Tongue (tissue), 3 donors: ENCODE measurements at places on chromosomes 4 and X. TPM values are rescaled to one million over a fixed set of nuclear protein-coding genes. Genes with fewer than 3 reads are reported as not detected.

GRCh38 chr4:9963328-9963727 lies 58.0 kb downstream of the SLC2A9 start:
- DNase-seq = no peak

Gene DSPP
- not detected for total RNA-seq

DNA sequence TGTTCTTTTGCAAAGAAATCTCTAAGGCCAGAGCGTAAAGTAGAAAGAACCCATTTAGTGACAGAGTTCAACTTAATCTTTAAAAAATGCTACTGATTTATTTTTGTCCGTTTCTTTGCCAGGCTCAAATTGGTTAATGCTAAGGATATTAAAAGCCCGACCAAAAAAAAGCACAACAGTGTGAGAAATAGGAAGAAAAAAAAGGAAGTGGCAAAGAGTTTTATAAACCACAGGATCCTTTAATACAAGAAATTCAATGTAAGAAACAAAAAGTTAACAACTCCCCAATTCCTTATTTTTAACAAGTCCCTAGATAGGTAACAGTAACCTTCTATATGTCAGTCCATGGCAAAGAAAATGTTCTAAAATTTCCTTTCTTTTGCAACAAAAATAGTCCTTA lies 480.4 kb downstream of the ACTRT1 start:
- DNase-seq = no peak

- peak; percentile 11 for DNase-seq
Observed at GRCh38 chr4:115711575-115711974, 598.2 kb upstream of the NDST4 start.

GRCh38 chr4:37805091-37805490 lies 21.4 kb upstream of the PGM2 start:
- no peak for DNase-seq

- no peak for DNase-seq
Observed at GRCh38 chr4:6560416-6561172, 14.4 kb upstream of the MAN2B2 start.

Gene GPM6B
- total RNA-seq = 38.9 TPM
